Activated T-helper 17 cell treated with anti-CD3 and anti-CD28 coated beads, Interleukin-2, amount 50 U/mL, for 72 hours (primary cell): ENCODE measurements at places on chromosomes 1 and 21. TPM values are rescaled to one million over a fixed set of nuclear protein-coding genes. Genes with fewer than 3 reads are reported as not detected.

The GRIK3 gene
- total RNA-seq, result not detected

The MAN1C1 gene
- total RNA-seq, result 6.2 TPM

The PROX1 gene
- 0.11 TPM for total RNA-seq

The OR14K1 gene
- not detected for total RNA-seq

The DOP1B gene
- 13.6 TPM for total RNA-seq

The TRIM33 gene
- 45.9 TPM for total RNA-seq

The SMPDL3B gene
- total RNA-seq, result 0.28 TPM
